Thyroid gland (tissue), 4 donors: ENCODE measurements at places on chromosomes 2 and 18. TPM values are rescaled to one million over a fixed set of nuclear protein-coding genes. Genes with fewer than 3 reads are reported as not detected.

DNA sequence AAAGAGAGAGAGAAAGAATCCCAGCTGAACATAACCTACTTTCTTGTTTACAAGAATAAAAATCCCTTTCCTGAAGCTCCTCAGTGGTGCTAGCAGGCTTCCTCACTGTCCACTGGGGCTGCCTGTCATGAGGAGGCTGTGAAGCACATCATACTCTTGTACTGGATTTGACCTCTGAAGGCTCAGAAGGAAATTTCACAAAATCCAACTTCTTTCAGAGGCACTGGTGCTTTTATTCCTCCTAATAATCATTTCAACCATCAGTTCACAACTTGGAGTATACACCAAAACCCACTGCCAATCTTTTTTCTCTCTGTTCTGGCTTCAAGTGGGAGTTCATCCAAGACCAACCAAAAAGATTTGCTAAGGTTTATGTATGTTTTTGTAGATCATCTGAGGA lies 48.5 kb downstream of the TMX3 start:
- H3K4me1 ChIP-seq: no peaks in the 10 kb centered on the region
- no peaks in the 10 kb centered on the region for H3K36me3 ChIP-seq
- H3K27ac ChIP-seq: no peak overlapping the region
- H3K27me3 ChIP-seq: no peaks in the 10 kb centered on the region
- no peak for DNase-seq

DNA sequence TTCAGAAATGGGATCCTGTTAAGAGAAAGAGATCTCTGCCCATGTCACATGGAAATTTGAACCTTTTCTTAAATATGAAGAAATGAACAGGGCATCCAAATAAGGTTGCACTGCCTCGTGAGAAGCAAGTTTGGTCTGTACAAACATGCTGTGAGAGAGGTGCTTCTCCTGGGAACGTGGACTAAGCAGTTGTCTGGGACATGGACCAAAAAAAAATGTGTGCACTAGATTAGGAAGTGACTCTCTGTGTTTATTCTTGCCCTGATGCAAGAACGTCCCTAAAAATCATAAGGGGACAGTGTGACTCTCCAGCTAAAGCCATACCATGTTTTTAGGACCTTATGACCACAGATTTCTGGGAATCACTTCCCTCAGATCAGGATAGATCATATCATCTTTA lies 23.7 kb upstream of the GCG start:
- no peaks in the 10 kb centered on the region for H3K27me3 ChIP-seq
- no peaks in the 10 kb centered on the region for H3K4me1 ChIP-seq
- H3K27ac ChIP-seq: no peak overlapping the region
- DNase-seq: no peak
- H3K4me3 ChIP-seq: no peak overlapping the region

DNA sequence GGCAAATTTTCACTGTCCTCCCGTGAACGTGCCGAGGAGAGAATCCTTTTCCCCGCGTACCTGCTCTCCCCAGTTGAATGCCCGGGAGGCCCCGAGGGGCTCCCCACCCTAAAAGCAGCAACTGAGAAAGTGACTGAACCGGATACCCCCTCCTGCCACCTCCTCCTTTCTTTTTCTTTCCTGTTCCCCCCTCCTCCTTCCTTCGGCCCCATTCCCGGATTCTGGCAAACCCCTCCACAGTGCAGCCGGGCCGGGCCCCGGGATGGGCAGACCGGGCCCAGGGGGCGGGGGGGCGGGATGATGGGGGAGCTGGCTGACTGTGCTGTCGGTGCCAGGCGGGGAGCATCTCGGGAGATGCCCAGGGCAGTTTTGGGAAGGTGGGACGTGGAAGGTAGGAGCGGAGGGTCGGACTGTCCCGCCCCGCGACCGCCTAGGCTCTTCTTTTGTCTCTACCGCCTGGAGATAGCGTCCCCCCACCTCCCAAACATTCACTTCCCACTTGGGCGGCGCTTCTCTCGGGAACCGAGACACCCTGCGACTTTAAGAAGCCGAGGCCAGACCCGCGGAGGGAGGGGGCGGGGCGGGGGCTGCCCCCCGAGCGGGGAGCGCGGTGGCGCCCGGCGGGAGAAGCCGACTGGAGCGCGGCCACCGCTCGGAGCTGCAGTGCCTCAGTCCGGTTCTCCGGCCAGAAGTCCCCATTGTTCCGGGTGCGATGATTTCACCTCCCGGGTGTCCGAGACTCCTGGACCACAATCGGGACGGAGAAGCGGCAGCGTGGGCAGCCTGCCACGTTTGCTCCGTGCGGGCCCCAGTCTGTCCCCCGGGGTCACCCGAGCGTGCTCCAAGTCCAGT lies 8.2 kb downstream of the DLX2 start:
- peak overlapping the region; percentile 53 for H3K27ac ChIP-seq
- H3K36me3 ChIP-seq: no peaks in the 10 kb centered on the region
- no peak for DNase-seq

SULT1C4 gene
- 6.6 TPM for total RNA-seq

GAL3ST2 gene
- not detected for total RNA-seq
